ENCODE measurements at places on chromosomes 1 and 21.

DNA sequence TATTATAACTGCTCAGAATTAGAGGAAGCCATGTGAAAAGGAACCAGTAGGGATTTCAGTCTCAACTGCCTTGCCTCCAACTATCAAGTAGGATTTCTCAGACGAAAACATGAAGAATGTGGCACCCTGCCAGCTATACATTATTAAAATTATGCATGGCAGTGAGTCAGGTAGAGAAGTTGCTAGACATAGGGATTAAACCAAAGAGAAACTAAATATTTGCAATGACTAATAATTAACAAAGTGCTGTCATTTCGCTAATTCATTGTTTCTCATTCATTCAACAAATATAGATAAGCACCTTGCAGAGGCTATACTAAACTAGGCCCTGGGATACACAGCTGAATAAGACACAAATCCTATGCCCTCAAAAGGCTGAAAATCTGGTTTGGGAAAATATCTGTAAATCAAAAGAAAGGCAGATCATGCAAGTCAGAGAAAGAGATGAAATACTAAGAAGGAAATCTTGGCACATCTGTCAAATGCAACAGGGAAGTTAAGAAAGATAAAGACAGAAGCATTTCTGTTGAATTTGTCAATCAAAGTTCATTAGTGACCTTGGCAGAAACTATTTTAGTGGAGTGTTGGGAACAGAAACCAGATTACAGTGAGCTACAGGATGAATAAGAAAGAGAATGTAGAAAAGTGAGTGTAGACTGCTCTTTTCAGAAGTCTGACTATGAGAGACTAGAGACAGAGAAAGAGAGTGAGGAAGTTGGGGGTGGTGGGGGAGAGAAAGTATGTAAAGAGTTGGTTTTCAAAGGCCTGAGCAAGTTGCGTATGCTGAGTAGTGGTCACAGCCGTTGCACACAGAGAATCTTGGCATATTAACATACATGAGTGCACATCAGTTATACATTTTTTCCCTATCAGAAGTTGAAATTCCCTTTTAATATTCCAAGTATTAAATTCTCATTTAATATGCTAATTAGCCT is 14.7 kb upstream of the NBPF11 start:
- H3K27me3 ChIP-seq: peaks cover 9% of the 10 kb centered on the region
- no peak overlapping the region for H3K4me3 ChIP-seq
- H3K36me3 ChIP-seq: no peaks in the 10 kb centered on the region
- no peak for DNase-seq
- peaks cover 3% of the 10 kb centered on the region for H3K4me1 ChIP-seq

DNA sequence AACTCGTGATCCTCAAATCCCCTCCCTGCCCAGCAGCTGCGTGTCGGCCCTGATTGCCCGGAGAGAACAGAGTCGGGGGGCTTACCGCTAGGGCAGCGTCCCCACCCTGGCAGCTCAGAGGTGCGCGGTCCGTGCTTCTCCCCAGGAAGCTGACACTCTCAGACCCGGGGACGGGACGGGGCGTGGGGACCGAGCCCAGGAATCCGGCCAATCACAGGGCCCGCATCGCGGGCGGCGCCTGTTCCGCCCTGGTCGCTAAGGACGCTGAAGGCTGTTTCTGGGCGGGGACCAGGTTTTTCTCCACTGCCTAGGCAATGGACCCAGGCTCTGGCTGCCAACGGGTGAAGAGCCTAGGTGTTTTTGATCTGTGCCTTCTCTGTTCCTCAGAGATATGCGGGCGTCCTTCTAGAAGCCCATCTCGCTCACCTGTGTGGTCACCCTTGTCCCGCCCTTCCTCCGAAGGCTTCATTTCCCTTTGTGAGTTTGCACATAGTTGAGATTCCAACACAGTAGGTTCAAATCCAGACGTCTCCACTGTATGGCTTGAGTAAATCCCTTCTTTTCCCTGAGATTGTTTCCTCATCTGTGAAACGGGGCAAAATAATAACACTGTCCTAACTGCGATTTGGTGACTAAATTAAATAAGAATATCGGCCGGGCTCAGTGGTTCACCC is at the start of gene C1orf87:
TSS of gene C1orf87 (minus strand) at position 166 of the 674 bp plus-strand sequence. CDS start 1,127 bp downstream, outside the sequence.
- no peak within 1 kb of the TSS for H3K27ac ChIP-seq
- H3K36me3 ChIP-seq: no peaks in the 10 kb centered on the region
- H3K27me3 ChIP-seq: peaks cover 36% of the 10 kb centered on the region
- no peaks in the 10 kb centered on the region for H3K4me1 ChIP-seq

GRCh38 chr1:90417126-90417525 is 300.0 kb downstream of the BARHL2 start:
- H3K27me3 ChIP-seq: peaks cover 6% of the 10 kb centered on the region
- no peak overlapping the region for H3K27ac ChIP-seq
- H3K36me3 ChIP-seq: no peaks in the 10 kb centered on the region
- no peak for DNase-seq

- H3K36me3 ChIP-seq: no peaks in the 10 kb centered on the region
- H3K27ac ChIP-seq: peak overlapping the region; percentile 53
- H3K27me3 ChIP-seq: no peaks in the 10 kb centered on the region
- no peak overlapping the region for H3K4me3 ChIP-seq
- no peak for DNase-seq
Measured at GRCh38 chr1:55252942-55253589, 37.9 kb upstream of the USP24 start.

DNA sequence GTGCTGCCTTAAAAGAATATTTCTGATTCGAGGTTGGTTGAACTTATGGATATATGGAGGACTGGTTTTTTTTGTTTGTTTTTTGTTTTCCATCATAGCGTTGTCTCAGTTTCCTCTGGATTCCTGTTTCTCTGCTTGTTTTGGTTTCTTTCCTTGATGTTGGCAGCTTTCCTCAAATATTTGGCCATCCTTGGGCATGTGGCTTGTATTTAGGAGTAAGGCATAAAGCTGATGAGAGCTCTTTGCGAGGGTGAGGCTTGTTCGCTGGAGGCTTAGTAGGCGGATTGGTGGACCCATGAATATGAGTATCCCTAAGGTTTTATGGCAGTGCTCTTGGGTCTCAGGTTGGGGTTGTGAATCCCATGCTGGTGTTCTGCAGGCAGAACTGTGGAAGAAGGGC is 22.9 kb downstream of the DYRK1A start:
- H3K36me3 ChIP-seq: peaks cover 11% of the 10 kb centered on the region
- H3K27me3 ChIP-seq: no peaks in the 10 kb centered on the region
- H3K4me3 ChIP-seq: no peak overlapping the region

Data from activated naive CD8-positive, alpha-beta T cell treated with anti-CD3 and anti-CD28 coated beads, Interleukin-2, amount 50 U/mL, for 24 hours (primary cell).